ENCODE measurements at places on chromosomes 6 and 20.

DNA sequence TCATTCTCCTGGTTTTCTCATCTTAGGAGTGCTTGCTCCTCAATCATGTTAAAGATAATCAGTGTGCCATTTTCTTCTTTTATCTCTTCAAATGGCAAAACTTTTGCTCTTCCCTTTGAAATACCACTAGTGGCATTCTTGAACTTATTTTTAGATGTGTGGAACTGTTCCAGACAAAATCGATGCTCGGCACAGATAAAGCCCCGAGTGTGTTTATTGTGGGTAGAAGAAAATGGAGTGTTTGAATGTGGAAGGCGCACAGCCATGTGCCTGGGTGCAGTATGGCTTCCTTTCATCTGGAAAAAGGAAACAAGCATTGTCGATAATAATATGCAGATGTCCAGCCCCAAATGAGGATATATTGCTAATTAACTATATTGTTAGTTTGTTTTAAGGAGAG lies 42.4 kb downstream of the ISM1 start:
- no peak for DNase-seq

DNA sequence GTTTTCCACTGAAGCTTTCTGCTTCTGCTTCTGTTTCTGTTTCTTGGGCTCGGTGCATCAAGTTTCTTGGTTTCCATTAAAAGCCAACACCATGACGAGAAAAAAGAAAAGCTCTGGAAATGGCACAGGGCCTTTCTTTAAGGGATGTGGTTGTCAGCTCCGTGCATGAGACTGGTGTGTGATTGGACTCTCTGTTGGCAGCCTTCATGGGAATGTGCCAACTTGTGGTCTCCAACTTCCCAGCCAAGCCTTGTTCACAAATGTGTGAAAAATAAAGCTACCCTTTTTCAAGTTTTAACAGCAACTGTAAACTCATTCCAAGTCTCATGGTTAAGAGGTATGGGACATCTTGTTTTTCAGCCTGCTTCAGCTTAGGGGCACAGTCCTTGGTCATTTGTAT lies 68.7 kb upstream of the CST7 start:
- DNase-seq, result no peak

DNA sequence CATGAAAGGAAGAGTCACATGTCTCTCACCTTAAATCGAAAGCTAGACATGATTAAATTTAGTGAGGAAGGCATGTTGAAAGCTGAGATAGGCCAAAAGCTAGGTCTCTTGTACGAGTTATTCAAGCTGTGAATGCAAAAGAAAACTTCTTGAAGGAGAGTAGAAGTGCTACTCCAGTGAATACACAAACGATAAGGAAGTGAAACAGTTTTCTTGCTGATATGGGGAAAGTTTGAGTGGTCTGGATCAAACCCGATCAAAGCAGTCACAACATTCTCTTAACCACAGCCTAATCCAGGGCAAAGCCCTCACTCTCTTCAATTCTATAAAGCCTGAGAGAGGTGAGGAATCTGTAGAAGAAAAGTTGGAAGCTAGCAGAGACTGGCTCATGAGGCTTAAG lies 1.9 kb upstream of the TPD52L1 start:
- no peak for DNase-seq

GRCh38 chr20:45905505-45906079 lies 6.4 kb downstream of the PLTP start:
- no peak for DNase-seq

GRCh38 chr6:117557951-117558350 lies 44.4 kb downstream of the GOPC start:
- no peak for DNase-seq

- peak; percentile 77 for DNase-seq
Observed at GRCh38 chr6:149454346-149454848, 30.4 kb downstream of the ZC3H12D start.

- peak; percentile 21 for DNase-seq
Observed at GRCh38 chr6:43838276-43839036, 68.4 kb downstream of the VEGFA start.

- no peak for DNase-seq
Observed at GRCh38 chr6:41132254-41132653, 21.9 kb downstream of the TREML1 start.

DNA sequence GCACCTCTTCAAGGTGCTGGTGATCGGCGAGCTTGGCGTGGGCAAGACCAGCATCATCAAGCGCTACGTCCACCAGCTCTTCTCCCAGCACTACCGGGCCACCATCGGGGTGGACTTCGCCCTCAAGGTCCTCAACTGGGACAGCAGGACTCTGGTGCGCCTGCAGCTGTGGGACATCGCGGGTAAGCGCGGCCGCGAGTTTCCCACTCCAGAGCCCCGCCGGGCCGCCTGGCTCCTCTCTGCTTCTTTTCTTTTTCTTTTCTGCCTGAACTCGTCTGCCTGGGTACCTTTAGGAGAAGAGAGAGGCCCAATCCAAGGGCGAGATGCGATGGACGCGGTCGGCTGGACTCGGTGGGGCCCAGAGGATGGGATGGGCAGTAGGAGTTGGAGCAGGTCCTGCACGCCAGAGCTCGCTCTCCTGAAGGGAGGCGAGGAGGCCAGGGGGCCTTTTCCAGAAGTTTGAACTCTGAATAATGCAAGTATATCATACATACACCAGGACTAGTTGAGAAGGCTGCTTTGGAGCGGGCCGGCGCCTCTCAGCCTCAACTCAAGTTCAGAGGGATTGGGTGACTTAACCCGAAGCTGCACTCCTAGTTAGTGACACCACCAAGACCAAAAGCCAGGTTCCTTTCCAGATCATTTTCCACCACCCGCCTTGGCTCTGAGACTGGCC lies 445 bp downstream of the RAB32 start:
- no peak for DNase-seq

- no peak for DNase-seq
Observed at GRCh38 chr6:25576919-25577318, 75.1 kb upstream of the SCGN start.

DNA sequence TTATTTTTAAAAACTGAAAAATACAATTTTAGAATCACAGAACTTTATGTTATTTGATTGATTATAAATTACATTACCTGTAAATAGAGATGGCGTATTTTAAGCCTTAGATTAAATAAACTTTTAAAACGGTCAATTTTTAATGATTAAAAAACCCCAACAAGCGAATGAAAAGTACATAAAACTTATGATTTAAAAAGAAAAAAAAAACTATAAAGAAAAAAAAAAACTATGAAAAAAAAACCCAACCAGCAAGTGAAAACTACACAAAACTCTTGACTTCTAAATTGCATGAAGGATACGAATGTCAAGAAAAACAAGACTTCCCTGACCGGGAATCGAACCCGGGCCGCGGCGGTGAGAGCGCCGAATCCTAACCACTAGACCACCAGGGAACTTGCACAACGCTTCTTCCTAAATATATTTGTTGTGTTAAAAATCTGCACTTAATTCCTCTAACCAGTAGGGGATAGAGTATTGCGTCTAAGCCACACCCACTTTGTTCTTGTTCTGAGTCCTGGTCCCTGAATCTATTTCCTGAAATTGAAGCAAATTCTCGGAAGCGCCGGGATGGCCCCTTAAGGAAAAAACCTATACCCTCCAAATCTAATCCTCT lies 10.7 kb upstream of the NCOA7 start:
- peak; percentile 100 for DNase-seq

- DNase-seq, result peak; percentile 89
Observed at GRCh38 chr20:10111139-10111958, 76.6 kb downstream of the ANKEF1 start.

DNA sequence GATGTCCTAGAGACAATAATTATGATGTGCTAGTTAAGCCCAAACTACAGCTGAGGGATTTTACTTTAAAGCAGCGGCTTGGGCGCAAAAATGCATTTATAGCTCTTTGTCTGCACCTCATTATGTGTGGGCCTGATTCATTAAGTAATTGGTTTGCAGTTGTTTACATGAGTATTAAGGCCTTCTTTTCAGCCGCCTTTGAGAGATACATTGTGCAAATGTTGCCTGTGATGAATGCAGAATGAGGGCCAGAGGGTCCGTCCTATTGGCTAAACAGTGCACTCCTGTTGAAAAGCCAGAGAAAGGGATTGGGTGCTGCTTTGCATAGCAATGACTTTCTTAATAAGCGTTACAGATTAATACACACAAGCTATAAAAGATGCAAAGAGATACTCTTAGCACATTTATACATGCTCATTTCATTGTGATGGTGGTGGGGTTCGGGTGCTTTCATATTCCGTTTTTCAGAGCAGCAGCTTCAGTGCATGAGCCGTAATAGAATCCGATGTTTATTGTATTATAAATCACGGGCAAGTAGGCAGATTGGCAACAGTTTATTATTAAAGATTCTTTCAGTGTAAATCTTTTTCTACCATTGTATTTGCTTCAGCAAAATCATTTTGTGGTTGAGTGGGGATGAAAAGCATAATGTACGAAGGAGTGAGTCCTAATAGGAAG lies 68.2 kb upstream of the XRN2 start:
- DNase-seq, result no peak

DNA sequence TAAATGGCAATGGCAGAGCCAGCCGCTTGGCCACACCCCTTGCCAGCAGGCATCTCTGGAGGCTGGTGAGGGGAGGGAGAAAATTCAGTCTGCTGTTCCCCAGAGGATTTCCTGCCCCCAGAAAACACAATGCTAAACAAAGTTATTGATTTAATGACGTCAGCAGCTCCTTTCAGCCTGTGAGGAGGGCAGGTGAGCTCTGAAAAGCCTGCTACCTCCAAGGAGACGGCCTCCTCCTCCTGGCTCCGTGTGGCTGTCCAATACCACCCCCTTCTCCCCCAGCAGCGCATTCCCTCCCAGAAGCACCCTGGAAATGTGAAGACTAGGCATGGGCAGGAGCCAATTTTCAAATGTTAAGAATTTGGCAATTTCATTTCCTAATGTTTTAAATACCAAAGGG lies 393.1 kb downstream of the ZFAND3 start:
- peak; percentile 73 for DNase-seq

DNA sequence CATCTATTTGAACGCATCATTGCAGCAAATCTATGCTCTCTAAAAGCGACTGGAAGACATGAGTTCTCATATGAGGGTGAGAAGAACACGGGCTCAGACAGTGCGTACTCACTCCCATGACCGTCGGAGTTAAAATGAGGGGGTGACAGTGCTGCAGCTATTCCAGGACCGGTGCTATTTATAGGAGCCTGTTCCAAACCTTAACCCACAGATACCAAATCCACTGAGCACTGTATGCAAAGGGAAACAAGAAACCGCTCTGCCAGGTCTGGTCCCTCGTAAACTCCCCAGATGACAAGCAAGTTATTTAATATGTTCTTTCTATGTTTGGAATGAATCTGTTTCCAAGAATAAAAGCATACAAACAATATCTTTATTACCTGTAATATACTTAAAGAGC lies 22.9 kb downstream of the PPP1R3G start:
- no peak for DNase-seq

DNA sequence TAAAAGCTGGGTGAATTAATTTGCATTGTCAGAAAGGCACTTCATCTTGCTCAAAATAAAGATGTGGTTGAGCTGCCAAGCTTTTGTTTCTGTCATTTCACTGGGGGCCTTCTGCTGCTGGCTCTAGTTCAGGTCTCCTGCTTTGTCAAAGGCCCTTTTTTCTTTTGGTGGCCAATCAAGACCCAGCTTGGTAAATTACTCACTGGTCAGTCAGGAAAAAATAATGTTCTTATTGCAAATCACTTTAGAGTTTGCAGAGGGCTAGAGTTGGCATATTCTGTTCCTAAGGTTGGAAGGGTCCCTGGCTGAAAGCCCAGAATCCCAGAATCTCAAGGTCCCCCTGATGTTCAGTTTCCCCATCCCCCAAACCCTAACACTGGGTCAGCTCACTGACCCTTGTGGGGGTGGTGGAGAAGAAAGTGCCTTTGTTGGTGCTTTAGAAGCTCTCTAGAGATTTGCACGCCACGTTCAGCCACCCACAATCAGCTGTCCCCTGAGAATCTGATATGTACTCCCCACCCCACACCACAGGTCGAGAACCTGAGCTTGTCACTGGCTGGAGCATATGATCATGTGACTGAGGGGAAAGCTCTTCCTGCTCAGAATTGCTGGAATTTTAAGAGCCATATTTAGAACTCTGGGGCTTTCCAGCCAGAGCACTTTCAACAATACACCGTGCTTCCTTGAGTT lies 21.7 kb upstream of the BNIP5 start:
- DNase-seq, result no peak

- no peak for DNase-seq
Observed at GRCh38 chr20:1720845-1721475, 63.4 kb upstream of the SIRPG start.

GRCh38 chr6:52877168-52877567 lies 32.3 kb downstream of the GSTA3 start:
- DNase-seq, result no peak

GRCh38 chr20:32069711-32070110 lies 17.7 kb downstream of the HCK start:
- no peak for DNase-seq

- no peak for DNase-seq
Observed at GRCh38 chr6:39140556-39141167, 25.7 kb upstream of the SAYSD1 start.

DNA sequence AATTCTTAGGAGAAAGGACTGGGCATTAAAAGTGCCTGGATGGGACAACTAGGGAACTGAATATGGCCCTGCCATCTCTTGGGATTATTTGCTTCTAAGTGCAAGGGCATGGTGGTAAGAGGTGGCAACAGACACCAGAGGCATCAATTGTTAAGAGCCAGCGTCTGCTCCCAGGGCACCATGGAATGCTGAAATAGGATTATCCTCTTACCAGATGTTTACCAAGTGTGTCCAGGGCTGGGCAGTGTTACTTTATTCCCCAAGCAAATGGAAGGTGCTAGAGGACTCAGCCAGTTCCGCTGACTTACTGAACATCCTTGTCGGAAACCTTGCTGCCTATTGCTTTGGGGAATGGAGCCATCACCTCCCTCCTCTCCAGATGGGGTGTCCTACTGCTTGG lies 273.6 kb upstream of the SUPT3H start:
- DNase-seq, result no peak

DNA sequence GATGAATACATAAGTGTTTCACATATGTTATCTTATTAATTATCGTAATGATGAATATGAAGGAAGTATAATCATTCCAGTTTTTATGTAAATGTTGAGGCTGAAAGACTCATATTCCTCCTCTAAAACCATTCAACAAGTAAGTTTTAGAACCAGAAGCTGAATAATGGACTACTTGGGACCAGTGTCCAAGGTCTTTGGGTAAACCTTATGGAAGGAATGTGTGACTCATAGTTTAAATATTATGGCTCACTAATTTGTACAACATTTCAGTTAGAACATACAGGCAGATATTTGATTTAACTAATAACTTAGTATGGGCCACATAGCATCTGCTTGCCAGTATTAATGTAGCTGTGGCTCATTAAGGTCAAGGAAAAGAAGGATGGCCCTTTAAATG lies 209.6 kb downstream of the TFAP2B start:
- DNase-seq, result no peak

GRCh38 chr20:1569415-1569881 lies 11.9 kb upstream of the SIRPD start:
- DNase-seq, result no peak

- DNase-seq, result no peak
Observed at GRCh38 chr6:15553031-15553430, 109.8 kb downstream of the DTNBP1 start.

DNA sequence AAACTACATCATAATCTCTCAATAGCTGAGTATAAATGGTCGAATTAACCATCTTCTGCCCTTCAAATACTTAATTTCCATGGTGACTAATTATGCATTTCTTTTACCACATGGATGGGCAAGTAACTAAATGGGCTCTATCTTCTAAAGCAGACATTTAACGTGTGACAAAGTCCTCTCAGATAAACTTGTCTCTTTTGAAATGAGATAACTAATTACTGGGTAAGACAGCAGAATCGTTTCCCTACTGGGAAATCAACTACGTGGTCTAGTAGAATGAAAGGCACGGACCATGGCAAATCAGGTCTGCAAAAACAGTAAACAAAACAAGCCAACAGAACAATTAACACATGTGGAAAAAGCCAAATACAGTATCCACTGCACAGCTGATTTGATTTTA lies 137.7 kb downstream of the BACH2 start:
- DNase-seq, result no peak

Data from NCI-H2029 (cell line).